ENCODE measurements at places on chromosomes 2 and 18.

- DNase-seq, result no peak
Measured at GRCh38 chr2:103268841-103269498, 507.1 kb downstream of the TMEM182 start.

DNA sequence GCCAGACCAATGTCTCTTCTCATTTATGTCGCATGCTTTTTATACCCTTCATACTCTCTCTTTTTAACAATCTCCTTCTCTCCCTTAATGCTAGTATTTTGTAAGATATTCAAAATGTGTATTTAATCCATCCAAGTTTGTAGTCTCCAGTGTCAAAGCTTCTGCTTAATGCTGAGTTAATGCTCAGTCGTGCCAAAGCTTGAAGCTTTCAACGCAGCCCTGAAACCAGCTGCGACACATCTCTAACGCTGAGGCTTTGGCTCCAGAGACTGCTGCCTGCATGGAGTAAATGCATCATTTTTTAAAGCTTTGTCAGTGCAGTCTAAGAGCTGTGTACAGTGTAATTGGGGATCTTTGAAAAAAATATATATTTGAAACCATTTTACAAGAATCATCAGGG is 2108.8 kb upstream of the PIK3C3 start:
- no peak for DNase-seq

GRCh38 chr2:134307334-134307733 is 53.5 kb downstream of the MGAT5 start:
- no peak for DNase-seq

GRCh38 chr18:79504034-79504433 is 108.3 kb downstream of the NFATC1 start:
- no peak for DNase-seq

GRCh38 chr2:78260861-78261260 is 738.7 kb upstream of the LRRTM4 start:
- no peak for DNase-seq

DNA sequence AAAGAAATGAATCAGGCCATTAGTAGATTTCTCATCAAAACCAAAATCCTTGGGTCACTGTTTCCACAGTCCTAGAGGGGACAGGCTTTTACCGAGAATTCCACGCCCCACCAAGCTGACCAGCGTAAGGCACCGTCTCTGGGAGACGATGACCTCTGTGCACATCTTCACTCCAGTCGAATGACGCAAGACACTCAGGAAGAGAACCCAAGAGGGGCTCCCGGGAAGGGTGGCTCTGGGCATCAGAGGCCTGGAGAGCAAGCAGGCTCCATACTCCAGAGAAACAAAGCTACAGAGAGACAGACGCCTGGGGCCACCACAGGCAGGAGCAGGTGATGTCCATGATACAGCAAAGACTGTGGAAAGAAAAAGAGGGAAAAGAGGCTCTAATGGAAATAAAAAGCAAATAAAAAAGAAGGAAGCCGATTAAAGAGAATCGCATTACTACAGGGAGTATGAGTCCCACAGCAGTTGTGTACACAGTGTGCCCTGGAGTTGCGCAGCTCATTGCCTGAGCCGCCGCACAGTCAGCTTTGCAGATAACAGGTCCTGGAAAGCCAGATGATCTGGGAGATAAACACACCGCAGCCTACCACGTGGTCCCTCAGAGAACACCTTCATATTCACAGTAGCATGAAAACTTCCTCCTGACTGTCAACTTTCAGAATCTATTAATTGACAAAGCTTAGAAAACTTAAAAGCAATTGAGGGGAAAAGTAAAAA is 572.7 kb upstream of the SALL3 start:
- no peak for DNase-seq

DNA sequence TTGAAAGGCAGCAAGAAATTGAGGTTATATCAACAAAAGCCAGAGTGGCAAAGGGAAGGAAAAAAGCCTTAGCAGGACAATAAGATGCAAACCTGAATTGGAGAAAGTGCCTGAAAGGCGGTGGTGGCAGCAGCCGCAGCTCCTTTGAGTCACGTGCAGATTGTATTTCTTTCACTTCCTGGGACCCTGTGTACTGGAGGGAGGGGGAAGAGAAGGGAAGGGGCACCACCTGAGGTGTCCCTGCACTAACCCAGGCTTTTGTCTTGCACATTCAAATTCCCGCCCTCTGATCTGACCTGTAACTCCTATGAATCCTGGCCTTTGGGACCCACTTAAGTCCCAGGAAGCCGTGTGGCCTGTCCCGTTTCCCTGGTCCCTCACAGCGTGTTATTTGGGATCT is 326.1 kb upstream of the SKOR2 start:
- DNase-seq, result no peak

Measured in activated naive CD4-positive, alpha-beta T cell (primary cell).